ENCODE measurements at places on chromosomes 12 and 14.

GRCh38 chr14:67798731-67799130, 17.7 kb downstream of the ZFYVE26 start:
- DNase-seq, result no peak

DNA sequence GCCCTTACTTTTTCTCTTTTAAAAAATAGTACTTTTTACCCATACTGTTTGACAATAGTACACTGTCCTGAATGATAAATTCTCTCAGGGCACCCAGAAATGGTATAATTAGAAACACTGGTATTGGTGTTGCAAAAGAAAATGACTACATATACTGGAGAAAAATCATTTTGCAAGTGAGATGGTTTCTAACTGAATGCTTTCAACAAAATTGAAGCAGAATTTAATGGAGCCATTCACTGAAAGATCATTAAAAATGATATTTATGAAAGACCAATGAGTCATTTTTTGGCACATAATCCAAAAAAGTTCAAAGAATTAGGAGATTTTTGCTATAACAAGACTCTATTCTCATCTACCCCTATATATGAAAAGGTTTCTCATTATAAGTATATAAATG, 68.8 kb downstream of the TMTC1 start:
- no peak for DNase-seq

- no peak for DNase-seq
Observed at GRCh38 chr12:75154388-75154787, 55.3 kb downstream of the KCNC2 start.

GRCh38 chr12:65821336-65821735, 2.9 kb upstream of the HMGA2 start:
- DNase-seq, result no peak

DNA sequence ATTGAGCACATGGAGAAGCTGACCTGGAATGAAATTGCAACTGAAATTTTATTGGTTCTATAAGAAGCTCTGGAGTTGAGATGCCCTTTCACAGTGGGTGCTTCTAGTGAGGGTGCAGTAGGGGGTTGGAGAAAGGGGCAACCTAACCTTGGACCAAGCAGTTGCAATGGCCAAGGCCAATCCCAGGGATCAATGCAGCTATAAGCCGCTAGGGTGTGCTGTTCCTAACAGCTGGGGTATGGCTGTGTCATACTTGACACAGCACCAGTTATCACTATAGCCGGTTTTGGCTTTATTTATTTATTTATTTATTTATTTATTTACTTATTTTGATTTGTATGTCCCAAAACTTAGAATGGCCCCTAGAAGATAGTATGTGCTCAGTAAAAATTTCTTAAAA, 505.9 kb downstream of the FLRT2 start:
- peak; percentile 39 for DNase-seq

DNA sequence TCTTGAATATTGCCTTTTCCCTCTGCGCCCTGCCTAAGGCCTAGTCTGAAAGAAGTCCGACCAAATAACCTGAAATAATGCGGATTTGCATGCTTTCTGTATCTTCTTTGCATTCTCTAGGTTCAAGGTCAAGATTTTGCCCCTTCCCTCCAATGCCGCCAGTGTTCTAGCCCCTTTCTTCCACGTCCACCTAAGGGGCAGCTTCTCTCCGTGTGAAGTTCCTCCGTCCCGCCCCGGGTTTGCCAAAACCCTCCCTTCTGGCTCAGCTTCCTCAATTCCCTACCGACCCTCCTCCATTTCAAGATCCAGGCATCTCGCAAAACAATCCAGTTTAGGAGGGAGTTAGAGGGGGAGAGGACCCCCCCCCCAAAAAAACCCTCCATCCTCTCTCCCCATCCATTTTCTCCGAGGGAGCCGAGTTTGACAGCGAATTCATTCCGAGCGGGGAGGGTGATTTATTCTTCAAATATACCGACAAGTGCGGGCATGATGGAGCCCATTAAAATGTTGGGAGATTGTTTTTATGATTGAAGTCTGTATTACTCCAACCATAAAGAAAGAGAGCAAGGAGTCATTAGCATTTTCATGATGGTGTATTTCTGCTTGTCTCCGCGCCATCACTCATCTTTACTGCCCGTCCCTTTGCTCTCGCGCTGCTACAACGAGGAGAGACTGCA, 20.9 kb upstream of the ATP5MC2 start:
- no peak for DNase-seq

Measured in HL-60 (cell line).